ENCODE measurements at places on chromosomes 4 and X. TPM values are rescaled to one million over a fixed set of nuclear protein-coding genes. Genes with fewer than 3 reads are reported as not detected.

DNA sequence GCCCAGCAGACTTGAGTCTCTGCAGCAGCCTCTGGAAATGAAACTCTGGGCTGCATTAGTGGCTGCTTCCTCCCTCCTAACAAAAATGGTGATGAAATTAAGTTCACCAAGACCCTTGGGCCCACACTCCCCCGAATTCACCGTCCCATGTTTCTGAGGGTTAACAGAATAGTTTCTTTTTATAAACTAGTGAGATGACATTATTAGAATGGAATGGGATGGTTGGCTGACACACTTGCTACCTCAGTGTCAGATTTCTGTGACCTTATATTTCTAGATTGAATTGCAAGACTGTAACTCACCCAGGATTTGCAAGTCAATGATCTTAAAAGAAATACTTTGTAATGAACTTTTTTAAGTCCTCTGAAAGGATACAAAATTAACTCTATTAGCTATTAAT, 127.1 kb downstream of the SHROOM3 start:
- no peak for DNase-seq

GRCh38 chrX:20515841-20516461, 249.2 kb upstream of the RPS6KA3 start:
- DNase-seq = no peak

- no peak for DNase-seq
Observed at GRCh38 chrX:154379569-154379951, 465 bp downstream of the EMD start.

GRCh38 chr4:127045861-127046260, 586.9 kb upstream of the INTU start:
- no peak for DNase-seq

- no peak for DNase-seq
Observed at GRCh38 chrX:11261260-11261659, 32.0 kb upstream of the AMELX start.

DNA sequence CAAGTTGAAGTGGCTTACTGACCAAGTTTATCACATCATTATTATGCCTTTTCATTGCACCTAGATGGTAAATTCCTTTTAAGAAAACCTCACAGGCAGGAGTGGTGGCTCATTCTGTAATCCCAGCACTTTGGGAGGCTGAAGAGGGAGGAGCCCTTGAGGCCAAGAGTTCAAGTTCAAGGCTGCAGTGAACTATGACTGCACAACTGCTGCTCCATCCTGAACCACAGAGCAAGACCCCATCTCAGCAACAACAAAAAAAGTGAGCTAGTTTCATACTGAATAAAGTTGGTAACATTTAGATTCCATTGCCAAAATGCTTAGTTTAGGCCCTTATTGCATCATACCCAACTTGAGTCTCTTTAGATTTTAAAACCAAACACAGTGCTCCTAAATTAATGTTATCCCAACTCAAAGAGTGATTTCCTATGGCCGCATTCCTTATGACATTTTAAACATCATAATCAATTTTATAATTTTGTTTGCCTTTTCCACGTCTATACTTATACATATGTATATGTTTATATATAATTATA, 36.0 kb downstream of the PDS5A start:
- DNase-seq = no peak

- no peak for DNase-seq
Observed at GRCh38 chr4:80409809-80410208, 74.3 kb downstream of the CFAP299 start.

DNA sequence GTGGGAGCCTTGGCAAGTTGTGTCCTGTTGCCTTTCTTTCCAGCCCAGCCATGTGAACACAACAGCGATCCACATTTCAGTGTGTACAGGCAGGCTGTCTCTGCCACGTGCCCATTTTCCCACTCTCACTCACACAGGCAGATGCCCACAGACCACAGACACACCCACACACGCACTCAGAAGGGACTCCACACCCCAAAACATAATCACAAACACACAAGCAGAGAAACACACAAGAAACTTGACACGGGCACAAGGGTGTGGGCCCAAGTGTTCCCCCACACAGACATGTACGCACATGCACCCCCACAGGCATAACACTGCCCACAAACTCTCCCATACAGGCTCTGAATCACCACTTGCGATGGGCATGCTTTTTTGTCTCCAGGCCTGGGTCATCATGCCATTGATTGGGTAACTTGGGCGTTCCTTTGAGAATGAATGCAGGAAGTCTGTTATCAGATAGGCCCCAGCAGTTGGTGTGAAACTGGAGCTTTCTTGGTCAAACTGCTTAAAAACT, 84.3 kb downstream of the NBDY start:
- DNase-seq = no peak

DNA sequence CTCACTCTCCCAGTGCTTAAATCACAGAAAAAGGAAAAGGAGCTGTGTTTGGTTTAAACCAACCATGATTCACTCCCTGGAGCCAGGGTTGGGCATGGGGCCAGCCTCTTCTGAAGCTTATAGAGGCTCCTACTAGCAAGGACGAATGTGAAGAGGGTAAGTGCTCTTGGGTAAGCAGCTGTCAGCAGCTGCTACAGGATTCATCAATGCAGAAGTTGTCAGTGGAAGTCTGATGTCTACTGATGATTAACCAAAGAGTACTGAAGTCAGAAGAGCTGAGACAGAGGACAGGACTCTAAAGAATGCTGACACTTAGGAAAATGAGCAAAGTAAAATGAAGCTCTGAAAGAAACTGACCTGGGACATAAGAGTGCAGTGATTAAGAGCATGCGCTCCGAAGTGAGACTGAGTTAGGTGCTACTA, 32.7 kb upstream of the JADE1 start:
- no peak for DNase-seq

DNA sequence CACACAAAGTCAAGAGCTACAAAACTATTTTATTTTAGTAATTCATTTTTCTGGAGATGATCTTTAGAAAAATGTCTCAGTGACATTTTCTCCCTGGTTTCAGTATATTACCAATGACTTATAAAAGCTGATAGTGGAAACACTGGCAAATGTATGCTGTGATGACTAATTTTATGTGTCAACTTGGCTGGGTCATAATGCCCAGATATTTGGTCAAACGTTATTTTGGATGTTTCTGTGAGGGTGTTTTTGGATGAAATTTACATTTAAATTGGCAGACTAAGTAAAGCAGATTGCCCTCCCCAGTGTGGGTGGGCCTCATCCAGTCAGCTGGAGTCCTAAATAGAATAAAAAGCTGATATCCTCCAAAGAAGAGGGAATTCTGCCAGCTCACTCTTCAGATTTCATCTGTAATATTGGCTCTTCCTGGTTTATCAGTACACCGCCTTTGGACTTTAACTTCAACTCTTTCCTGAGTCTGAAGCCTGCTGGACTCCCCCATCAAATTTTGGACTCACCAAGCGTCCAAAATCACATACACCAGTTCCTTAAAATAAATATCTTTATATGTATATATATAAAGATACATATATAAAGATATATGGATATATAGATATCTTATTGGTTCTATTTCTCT, 31.2 kb upstream of the RAB40A start:
- DNase-seq = no peak

GRCh38 chrX:333611-334311, 15.2 kb upstream of the GTPBP6 start:
- DNase-seq = peak; percentile 69

- DNase-seq = peak; percentile 95
Observed at GRCh38 chr4:184648313-184649025, 778 bp downstream of the CASP3 start.

- DNase-seq = no peak
Observed at GRCh38 chr4:113440371-113440770, 321.2 kb downstream of the CAMK2D start.

GRCh38 chr4:7278981-7279380, 86.6 kb downstream of the SORCS2 start:
- no peak for DNase-seq

DNA sequence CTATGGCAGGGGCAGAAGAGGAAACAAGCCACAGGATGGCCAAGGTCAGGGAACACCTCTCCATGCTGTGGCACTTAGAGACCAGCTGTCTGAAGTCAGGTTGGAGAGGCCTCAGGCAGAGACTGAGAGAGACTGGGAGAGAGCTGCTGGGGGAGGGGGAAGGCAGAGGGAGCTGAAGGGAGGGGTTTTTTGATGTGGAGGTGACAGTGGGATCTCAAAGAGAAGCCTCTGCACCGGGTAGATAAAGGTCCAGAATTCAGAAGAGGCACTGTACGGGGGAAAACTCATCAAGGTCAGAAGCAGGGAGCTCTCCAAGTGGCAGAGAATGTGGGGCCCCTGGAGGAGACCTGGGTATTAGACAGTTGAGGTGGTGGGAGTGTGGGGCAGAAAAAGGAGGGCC, 41.6 kb upstream of the HMGB3 start:
- DNase-seq = no peak

DNA sequence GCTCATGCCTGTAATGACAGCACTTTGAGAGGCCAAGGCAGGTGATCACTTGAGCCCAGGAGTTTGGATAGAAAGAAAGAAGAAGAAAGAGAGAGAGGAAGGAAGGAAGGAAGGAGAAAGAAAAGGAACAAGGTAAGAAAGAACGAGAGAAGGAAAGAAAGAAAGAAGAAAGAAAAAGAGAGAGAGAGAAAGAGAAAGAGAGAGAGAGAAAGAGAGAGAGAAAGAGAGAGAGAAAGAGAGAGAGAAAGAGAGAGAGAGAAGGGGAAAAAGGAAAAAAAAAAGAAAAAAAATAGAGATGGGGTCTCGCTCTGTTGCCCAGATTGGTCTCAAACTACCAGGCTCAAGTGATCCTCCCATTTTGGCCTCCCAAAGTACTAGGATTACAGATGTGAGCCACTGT, 22.5 kb downstream of the ING2 start:
- DNase-seq = no peak

DNA sequence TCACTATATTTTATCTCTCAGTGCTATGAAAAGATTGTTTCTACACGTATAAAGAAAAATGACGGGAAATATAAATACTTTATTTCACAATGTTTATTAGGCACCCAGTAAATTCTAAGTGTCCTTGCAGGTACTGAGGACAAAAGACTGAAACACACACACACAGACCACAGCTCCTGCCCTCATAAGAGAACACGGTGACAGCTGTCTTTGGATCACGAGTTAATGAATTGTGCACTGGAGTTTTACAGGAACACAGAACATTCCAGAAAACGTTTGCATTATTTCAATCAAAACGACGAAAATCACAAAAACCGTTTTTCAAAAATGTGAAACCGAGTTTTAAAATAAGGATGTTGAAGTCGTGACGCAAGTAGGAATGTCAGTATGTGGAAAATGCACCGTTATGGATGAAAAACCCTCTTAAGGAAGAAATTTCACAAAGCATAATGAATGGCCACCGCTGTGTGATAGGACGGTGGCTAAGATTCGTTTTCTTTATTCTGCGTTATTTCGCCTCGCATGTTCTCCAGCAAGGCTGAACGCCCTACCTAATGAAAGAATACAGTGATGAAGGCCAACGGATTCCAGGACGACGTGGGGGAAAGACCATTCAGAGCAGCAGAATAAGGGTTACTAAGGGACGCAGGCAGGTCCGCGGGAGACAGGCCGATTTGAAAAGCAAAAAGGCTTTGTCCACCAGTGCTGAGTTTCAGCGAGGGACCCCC, 24.2 kb downstream of the FAM156A start:
- no peak for DNase-seq

DNA sequence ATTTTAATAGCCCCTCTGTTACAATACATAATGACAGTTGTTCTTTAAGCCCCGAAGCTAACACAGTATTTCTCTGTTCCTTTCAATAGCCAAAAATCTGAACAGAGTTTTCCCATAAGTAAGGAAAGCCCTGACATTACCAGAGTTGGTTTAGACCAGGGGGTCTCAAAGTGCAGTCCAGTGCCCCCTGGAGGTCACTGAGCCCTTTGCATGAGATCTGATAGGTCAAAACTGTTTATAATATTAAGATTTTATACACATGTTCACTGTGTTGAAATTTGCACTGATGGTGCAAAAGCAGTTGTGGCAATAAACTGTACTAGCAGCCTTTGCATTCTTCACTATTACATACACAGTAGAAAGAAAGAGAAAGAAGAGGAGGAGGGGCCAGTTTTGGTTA, 177.1 kb downstream of the SPANXN3 start:
- no peak for DNase-seq

- no peak for DNase-seq
Observed at GRCh38 chr4:109434007-109434971, 674 bp downstream of the SEC24B start.

DNA sequence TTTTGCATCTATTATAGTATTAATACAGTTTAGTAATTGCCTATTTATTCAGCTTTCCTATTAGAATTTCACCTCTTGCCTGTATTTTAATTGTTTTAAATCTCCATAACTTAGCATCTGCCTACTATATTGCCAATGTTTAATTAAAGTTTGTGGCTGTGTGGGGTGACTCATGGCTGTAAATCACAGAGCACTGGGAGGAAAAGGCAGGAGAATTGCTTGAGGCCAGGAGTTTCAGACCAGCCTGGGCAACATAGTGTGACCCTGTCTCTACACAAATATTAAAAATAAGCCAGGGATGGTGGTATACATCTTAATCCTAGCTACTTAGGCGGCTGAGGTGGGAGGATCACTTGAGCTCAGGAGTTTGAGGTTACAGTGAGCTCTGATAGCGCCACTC, 14.5 kb upstream of the CCSER1 start:
- no peak for DNase-seq

GRCh38 chrX:107654566-107654871, 26.2 kb downstream of the PRPS1 start:
- DNase-seq = no peak

DNA sequence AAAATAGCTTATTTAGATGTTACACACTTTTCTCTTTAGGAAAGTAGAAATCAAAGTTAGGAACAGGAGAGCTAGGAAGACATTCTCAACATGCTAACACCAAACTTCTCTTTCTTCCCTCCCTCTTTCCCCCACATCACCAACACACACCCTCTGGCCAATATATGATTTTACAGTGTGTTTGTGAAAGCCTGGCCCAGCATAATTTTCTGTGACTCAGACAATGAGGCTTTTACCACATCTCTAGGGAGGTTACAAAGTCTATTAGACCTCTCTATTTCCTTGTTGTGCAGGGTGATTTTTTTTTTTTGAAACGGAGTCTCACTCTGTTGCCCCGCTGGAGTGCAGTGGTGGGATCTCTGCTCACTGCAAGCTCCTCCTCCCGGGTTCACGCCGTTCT, 189.9 kb downstream of the AASDH start:
- no peak for DNase-seq

F8A1 gene
- total RNA-seq = 5.6 TPM

RNF212 gene
- 0.46 TPM for total RNA-seq

TSPAN7 gene
- total RNA-seq = 61.8 TPM

ENPP6 gene
- 1.4 TPM for total RNA-seq

PAGE3 gene
- total RNA-seq = not detected

YY2 gene
- total RNA-seq = 2.3 TPM

NUP62CL gene
- 0.79 TPM for total RNA-seq

MAOA gene
- total RNA-seq = 24.9 TPM

CENPC gene
- 60.2 TPM for total RNA-seq

WDR17 gene
- 2.6 TPM for total RNA-seq

TBX22 gene
- total RNA-seq = not detected

RAB39B gene
- total RNA-seq = 4.9 TPM

PLXNB3 gene
- total RNA-seq = 0.68 TPM

MAGED4 gene
- 3.5 TPM for total RNA-seq

MAP7D2 gene
- 0.47 TPM for total RNA-seq

All from spleen (tissue), 13 donors.